ENCODE measurements at places on chromosomes 3 and 15.
A peak's percentile ranks its signal among the peaks of the same experiment; 100 is the strongest.

DNA sequence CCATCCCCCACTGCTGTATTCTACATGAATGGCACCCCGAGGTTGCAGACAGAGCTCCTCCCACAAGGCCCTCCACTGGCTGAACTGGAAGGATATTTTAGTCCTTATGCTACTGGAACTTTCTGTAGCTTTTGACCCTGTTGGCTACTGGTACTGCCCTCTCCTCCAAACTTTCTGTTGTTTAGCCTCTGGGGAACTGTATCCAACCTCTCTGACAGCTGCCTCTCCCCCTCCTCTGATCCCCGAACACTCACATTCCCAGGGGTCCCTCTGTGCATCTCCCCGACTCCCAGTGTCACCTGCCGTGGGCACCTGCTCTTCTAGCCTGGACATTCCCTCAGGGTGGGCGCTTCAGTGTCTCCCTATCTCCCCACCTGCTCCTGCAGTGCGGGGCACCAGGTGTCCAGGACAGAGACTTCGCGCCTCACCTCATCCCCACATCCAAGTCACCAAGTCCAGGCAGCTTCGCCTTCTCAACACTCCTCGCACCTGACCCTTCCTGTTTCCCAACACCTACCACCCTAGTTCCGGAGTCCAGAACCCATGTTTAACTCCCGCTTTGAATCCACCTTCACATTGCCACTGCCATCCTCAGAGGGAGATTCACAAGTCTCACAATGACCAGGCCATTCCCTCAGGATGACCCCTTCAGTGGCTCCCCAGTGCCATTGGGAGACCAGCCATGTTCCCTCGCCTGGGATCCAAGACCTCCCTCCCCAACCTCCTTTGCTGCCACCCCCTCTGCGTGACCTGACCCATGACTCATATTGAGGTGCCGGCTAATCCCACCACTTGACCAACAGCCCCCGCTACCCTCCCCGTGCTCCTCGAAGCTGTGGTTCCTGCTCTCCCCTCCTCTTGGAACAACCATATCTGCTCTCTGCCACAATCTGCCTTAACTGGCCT, 34.2 kb downstream of the BDH1 start:
- DNase-seq: no peak

DNA sequence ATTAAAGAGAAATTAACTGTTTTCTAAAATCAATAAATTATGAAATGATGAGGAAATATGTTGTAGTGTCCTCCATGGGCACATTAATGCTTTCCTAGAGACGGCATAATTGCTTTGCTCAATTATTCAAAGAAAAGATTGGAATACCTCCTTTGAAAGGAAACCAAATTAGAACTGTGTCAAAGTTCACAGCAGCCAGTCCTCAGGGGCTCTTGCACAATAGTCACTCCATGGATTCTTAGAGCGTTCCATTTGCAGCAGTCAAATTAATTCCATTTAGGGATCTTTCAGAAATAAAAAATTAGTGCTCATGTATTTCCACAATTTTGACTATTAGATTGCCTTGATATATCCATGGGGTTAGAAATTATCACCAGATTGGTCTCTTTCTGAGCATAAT, 841.6 kb upstream of the DPPA4 start:
- DNase-seq: no peak

DNA sequence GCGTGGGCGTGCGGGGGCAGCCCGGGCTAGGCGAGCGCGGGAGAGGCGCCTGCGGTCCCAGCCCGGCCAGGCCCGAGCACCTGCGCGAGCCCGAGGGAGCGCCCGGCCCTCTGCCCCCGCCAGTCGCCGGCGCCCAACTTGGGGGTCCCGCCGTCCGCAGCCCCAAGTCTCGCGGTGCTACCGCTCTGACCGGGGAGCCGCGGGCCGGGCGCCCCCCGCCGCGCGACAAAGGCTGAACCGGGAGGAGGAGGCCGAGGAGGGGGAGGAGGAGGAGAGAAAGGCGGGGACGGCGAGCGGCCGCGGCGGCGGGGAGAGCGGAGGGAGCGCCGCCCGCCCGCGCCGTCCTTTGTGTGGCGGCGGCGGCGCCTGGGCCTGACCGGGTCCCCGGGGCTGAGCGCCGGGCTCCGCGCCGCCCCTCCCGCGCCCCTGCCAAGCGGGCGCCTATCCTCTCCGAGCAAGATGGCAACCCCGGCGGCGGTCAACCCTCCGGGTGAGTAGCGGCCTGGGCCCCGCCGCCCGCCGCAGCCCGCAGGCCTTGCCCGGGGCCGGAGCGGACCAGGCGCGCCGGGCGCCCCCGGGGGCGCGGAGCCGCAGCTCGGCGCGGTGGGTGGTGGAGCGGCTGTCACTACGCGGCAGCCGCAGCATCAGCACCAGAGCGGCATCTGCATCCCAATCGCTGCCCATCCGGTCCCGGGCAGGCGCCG, at the start of gene ARNT2:
TSS of gene ARNT2 (plus strand) at position 326 of the 704 bp plus-strand sequence. CDS start at position 460, 134 bp downstream.
- peak; percentile 33 for DNase-seq

- peak; percentile 70 for DNase-seq
Observed at GRCh38 chr15:78347586-78348543, 7.7 kb downstream of the CRABP1 start.

DNA sequence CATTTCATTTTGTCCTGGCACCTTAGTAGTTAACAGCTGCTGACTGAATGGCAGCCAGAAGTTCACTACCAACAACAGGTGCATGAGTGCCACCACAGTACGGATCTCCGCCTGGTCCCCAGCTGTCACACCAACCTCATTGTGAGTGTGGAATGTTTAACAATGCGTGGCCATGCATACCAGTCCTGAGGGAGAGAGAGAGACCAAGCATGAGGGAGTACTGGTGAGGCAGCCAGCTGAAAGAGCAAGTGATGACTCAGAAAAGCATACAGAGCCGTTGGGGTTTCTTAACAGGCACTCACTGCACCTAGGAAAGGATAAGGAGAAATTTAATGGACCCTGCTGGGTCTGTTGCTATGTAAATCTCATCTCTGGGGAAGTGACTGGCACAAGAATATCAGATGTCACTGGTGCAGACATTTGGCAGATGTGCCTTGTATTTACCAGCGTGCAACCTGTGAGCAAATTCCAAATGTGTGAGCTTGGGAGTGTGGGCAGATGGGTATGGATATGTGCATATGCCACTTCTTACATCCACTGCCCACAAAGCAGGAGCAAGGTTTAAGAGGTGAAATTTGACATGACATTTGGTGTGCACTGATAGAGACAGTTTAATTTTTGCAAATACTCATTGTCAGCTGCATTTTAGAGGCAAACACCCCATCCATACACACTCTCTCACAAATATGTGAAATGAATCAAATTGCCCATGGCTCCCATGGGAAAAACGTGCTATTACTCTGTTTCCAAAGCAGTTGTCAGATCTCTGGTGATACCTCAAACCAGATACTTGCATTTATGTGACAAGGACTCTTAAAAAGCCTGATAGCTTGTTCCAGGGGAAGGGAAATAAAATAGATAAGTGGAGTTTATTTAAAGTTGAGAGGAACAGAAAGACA, 245.2 kb upstream of the ARPP21 start:
- no peak for DNase-seq

GRCh38 chr3:117746066-117746465, 1036.5 kb downstream of the TUSC7 start:
- no peak for DNase-seq

DNA sequence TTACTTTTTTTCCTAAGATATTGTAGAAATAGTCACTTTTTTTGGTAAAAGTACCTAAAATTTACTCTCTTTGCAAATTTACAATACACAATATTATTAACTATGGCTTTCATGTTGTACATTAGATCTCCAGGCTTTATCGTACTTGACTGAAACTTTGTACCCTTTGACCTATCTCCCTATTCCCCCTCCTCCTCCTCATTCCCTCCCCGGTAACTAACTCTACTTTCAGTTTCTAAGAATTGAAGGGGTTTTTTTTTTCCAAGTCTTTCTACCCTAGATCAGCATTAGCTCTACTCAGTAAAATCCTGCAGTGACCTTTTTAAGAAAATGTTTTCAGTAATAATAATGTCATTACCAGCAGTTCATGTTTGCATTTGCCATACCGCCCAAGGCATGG, 10.1 kb downstream of the HACL1 start:
- no peak for DNase-seq

DNA sequence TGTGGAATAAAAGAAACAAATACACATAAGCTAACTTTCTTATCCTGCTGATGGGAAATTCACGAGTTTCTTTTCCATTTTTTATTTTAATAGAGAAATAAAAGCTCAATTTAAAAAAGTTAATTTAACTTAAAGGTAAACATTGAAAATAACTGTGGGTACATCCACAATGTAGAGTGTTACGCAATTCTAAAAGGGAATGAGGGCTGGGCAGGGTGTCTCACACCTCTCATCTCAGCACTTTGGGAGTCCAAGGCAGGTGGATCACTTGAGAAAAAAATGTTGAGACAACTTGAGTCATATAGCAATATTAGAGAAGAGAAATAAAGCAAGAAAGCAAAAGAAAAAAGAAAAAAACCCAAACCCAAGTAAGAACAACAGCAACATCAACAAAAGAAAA, 207.0 kb downstream of the DIPK2A start:
- no peak for DNase-seq

DNA sequence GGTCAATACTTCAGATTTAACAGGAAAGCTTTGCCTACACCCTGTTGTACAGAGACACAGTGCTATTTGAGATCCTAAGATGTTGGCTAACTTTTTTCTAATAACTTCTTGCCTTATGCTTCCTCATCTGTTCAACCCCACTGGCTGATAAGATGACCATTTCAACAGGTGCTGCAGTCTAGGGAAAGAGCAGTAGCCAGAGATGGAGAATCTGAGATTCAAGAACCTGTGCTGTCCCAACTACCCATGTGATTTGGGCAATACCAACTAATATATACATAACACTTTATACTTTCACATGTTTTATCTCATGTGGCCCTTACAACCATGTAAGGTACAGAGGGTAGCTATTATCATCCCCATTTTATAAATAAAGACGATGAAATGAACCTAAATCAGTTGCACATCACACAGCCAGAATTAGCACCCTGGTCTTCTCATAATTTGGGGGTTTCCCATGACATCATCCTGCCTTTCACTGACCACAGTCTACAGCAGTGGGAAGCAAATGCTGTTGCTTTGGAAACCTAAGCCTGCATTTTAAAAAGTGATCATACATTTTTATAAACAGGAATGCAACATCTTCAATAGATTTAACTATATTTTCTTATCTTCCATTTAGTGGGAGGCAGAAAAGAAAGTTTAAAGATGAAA, 9.7 kb downstream of the TTC23 start:
- no peak for DNase-seq

DNA sequence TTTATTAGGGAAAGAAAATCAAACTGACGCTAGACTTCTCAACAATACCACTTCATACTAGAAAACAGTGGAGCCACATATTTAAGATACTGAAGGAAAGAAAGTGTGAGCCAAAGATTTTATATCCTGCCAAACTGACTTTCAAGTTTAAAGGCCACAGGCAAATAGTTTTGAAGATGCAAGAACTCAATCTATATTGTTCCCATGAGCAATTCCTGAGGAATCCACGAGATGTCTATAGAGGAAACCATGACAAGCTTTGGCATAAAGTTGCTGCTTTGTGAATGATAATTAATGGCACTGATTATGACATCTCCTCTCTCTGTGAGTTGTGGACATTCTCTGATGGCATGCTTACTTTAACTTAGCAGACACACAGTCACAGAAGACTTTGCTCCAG, 276.1 kb upstream of the GOLGA6L4 start:
- DNase-seq: no peak

DNA sequence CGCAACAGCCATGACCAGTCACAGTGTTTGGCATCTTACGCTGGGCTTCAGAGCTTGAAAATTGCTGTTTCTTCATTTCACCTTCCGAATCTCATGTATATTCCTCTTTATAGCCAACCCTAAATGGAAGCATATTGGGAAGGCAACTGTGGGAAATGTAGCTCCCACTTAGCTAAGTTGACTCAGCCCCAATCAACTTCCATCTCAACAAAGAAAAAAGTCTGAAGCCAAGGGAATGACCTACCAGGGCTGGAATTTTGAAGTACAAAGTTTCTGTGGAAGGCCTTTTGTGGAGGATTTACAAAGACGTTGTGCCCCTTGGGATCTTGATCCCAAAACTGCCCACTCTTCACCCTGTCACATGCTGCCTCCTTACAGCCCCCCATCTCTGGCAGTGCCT, 85.2 kb upstream of the OXTR start:
- no peak for DNase-seq

GRCh38 chr3:195597848-195598247, 14.1 kb upstream of the APOD start:
- no peak for DNase-seq

GRCh38 chr3:94147012-94147411, 84.2 kb downstream of the NSUN3 start:
- no peak for DNase-seq

Data from BE2C (cell line).